Thoracic aorta (tissue), 2 donors: ENCODE measurements at places on chromosomes 4 and X. TPM values are rescaled to one million over a fixed set of nuclear protein-coding genes. Genes with fewer than 3 reads are reported as not detected.
A peak's percentile ranks its signal among the peaks of the same experiment; 100 is the strongest.

GRCh38 chr4:64781737-64782326, 372.6 kb upstream of the TECRL start:
- DNase-seq: no peak

TTC29 gene
- not detected for total RNA-seq

TMEM144 gene
- total RNA-seq: 24.2 TPM

NXF2B gene
- not detected for total RNA-seq

MXRA5 gene
- 2.3 TPM for total RNA-seq

DNA sequence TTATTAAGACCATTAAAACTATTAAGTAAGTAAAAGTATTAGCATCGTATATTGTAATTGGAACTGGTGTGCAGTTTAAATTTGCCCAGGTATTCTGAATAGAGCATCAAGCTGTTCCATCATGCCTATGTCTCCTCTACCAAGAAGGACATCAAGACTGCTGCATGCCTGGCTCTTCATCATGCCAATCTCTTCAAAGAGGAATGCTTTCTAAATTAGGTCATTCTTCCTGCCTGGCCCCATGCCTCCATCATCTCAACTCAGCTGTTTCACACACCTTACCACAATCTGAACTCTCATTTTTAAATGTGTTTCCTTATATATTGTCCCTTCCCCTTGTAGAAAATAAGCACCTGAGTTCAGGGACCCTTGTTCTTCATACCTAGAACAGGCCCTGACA, 270.5 kb upstream of the PPARGC1A start:
- DNase-seq: no peak

GRCh38 chrX:74492720-74493201, 71.5 kb downstream of the SLC16A2 start:
- DNase-seq: no peak

SOX3 gene
- total RNA-seq: not detected

GRCh38 chr4:87956501-87956900, 19.0 kb upstream of the SPP1 start:
- no peak for DNase-seq

- no peak for DNase-seq
Measured at GRCh38 chr4:183636503-183636902, 22.5 kb downstream of the RWDD4 start.

FAM120C gene
- 12.5 TPM for total RNA-seq

DNA sequence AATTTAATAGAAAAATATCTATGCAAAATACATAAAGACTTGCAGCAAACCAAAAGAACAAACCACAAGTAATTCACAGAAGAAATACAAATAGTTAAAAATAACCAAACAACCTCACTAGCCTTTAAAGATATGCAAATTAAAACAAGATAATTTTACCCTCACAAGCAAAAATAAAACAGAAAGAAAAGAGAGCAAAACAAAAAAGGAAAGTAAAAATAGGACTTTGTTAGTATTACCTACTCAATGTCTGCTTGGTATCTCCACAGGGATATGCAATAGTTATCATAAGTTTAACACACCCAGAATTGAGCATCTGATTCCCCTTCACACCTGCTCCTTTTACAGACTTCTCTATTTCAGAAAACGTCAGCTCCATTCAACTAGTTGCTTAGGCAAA, 737.5 kb upstream of the MAGEB2 start:
- no peak for DNase-seq

GRCh38 chr4:28744066-28744465, 1883.4 kb downstream of the STIM2 start:
- no peak for DNase-seq

ATRX gene
- total RNA-seq: 177 TPM

GRCh38 chr4:103591841-103592240, 127.9 kb downstream of the TACR3 start:
- no peak for DNase-seq

GRCh38 chr4:137597752-137598430, 65.6 kb upstream of the PCDH18 start:
- DNase-seq: no peak

GRCh38 chrX:138020941-138021340, 455.0 kb downstream of the ZIC3 start:
- DNase-seq: no peak

DNA sequence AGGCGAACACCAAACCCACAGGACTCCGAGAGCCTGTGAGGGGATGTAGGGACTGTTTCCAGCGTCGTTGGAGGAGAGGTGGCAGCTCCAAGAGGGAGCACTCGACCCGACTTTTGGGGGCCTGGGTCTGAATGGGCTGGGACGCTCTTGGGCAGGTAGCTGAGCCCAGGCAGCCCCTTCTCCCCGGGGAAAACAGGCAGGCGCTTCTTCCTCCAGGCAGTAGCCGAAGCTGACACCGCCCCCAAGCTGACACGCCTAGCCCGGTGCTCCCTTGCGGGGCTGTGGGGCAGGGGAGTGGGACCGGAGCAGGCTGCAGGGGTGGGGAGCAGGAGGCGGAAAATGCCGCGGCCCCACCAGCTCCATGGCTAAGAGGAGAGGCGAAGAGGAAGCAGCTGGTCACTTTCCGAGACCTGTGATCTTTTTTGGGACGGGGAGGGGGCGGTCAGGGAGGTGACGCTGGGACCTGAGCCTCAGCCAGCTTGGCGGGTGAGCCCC, 4.2 kb downstream of the NKX1-1 start:
- DNase-seq: no peak

DNA sequence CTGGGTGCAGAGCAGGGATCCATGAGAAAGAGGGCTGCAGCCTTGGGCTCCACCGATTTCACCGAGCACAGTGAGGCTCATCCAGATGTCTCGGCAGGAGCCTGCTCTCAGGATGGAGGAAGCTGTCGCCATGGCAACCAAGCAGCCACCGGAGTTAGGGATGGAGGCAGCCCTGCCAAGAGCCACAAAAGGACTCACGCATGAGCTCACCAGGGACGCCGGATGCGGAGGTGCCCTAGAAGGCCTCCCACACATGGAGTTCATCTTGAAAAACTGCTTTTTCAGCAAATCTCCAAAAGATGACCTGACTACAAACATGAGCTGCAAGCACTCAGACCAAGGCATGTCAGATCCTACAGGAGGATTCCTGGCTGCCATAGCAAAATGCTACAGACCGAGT, 90.7 kb downstream of the WFS1 start:
- DNase-seq: no peak

DNA sequence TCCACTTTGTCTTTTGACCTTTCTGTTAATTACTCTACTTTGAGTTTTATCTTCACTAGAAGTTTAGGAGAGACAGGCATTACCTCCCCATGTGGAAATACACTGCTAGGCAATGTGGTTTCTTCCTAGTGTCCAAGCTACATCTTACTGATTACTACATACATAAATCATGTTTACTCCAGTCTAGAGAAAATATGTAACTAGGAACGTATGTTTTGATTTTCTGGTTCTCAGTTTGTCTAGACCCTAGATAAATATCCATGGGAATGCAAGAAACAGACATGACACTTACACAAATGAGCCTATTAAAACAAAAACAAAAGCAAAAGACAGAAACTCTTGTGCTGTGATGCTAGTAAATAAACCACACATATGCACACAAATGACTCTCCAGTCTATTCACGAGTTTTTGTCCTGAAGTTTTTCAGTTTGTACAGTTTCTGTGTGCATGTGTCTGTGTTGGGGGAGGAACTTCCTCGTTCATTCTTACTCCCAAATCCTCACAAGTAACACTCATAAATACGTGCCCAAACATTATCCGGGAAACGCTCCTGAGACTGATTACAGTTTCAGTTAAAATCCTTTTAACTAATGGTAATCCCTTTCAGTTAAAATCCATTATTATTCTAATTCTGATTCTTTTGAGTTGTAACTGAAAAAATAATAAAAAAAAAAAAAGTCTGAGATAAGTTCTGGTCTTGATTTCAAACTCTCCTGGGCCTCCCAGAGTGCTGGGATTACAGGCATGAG, 283.5 kb upstream of the FTHL17 start:
- DNase-seq: no peak

DNA sequence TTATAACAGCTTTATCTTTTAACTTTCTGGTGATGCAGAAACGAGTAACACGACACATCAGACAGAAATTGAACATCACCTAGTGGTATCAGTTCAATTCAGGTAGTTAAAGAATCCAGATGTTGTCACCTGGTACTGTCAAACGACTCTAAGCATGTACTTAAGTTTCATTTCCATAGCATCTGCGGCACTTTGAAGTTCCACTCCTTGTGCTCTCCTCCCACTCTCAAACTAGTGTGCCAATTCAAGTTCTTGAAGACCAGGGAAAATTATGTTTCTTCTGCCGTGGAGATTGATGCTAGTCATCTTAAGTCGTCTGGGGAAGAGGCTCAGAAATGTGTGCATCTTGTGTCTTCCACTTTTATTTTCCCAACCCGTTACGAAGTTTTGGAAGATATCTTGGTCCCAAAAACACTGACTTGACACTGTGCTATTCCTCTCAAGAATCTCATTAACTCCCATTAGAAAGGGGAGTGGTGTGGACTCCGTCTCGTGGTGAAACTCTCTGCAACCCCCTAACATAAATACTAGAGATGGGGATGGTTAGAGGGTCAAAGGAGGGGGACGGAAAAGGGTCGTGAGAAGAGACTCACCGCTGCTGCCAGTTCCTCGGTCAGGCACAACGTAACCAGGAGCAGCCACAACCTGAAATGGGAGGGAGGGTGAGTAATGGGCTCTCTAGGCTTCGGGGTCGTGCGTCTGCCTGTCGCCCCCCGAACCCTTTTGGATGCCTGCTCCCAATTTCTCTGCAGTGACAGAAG, 693 bp downstream of the COL4A6 start:
- DNase-seq: no peak

DNA sequence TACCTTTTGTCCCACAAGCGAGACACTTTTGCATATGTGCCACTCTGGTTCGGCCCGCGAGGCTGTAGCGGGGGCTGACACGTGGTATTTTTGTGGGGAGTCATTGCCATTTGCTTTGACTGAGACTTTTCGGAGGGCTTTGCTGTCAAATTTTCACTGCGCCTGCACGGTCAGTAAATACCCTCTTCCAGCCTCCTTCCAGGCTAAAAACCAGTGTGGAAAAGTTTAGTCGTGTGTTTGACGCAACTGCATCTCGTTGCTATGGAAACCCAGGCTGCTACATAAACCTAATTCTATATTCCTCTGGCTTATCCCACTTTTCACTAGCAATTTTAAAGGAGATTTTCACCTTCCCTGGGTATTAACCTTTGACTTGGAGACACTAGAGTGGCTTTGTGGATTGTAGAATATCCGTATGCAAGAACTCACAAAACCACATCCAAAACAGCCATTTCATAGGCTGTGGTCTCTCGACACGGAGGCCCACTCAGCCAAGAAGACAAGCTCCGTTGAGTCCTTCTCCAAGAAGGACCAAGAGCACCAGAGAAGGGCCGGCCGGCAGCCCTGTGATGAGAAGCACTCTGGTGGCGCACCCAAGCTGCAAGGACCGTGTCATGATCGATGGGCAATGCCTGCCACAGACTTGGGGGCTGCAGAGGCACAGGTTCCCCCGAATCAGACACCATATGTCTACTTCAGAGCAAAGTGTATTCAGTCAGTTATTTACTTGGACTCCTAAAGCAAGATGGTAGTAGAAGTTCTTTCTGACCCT, 38.4 kb upstream of the ENPP6 start:
- DNase-seq: no peak

- DNase-seq: no peak
Measured at GRCh38 chrX:130467936-130468335, 66.1 kb downstream of the RBMX2 start.

DNA sequence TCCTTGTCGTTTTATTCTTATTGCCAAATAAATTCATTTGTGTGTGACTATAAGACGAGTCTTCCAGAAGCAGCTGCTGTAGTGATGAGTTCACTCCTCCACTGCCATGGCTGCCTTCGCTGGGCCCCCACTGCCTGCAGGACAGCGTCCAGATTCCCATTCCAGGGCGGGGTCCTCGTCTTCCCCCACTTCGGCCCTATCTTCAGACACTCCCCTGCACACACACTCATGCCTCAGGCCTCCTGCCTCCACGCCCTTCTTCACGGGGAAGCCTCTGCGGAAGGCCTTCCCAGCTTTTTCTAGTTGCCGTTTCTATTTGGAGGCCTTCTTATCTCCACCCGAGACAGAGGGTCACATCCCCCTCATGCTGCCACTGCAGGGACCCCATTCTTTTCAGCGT, 80.4 kb downstream of the SHROOM2 start:
- no peak for DNase-seq

LRRC66 gene
- total RNA-seq: 0.42 TPM

DNA sequence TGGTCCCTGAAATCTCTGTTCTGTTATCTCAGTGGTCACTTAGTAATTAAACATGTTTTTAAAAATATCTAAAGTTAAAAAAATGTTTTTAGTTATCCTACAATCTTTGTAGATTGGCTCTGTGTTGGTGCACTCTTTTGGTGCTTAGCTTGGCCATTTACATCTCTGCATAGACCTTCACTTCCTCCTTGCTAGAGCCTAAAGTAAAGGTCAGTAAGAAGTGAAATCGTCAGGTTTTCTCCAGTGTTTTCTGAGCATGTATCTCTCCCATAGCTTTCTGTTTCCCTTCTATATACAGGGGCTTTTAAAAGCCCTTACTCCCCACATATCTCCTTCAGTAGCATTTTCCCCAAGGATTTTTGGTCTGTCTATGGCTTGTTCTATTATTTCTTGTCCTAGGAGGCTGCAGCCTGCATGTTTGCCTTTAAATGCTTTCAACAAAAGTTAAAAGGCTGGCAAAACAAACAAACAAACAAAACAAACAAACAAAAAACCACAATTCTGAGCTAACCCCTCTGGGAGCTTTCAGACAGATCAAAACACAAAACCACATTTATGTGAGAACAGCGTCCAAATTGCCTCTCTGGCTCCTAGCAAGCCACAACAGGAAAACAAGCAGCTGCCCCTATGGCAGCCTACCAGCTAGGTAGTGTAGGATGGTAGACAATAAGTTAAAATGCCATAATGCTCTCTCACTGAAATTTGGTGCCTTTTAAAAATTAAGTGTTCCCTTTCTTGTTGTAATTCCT, 27.3 kb upstream of the GPRASP2 start:
- no peak for DNase-seq

GRCh38 chr4:25913056-25913850, 767 bp upstream of the SMIM20 start:
- DNase-seq: no peak

DNA sequence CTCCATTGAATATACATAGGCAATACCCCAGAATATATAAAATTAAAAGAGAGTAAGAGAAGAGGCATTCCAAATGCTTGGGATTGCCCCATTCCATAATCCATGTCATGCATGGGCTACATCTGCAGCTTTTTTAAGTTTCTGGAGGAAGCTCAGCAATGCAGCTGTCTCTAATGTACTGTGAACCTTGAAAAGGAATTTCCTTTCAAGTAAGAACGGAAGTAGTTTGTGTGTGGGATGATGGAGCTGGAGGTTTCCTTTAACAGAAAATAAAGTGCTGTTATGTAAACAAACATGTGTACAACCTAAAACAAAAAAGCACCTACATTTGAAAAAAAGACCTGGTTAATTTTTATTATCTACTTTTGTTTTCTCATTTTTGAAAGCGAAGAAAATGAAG, 303.5 kb downstream of the BMPR1B start:
- no peak for DNase-seq

- DNase-seq: peak; percentile 3
Measured at GRCh38 chrX:111095974-111096895, at the start of gene PAK3. PAK3 (plus strand) TSS chrX:111096191; CDS start chrX:111123104, 26,913 bp downstream.

MAGEE1 gene
- total RNA-seq: 3.7 TPM

- DNase-seq: no peak
Measured at GRCh38 chr4:184978211-184978610, 40.1 kb upstream of the HELT start.

PCDH19 gene
- 3.0 TPM for total RNA-seq
